ENCODE measurements at places on chromosomes 5 and 9.
A peak's percentile ranks its signal among the peaks of the same experiment; 100 is the strongest.

DNA sequence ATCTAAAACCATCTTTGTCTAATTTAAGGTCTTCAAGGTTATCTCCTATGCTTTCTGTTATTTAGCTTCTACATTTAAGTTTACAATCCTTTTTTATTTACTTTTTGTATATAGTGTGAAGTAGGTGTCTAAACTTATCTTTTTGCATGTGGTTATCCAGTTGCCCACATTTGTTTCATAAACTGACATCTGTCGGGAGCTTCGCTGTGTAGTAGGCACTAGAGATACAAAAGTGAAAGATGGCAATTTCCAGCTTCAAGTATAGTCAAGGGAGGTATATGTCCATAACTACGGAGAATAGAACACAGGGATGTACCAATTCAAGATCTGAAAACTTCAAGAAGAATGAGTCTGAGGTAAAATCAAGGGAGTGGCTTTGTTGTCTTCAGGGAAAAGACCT is 38.7 kb upstream of the ELL2 start:
- DNase-seq, result no peak

GRCh38 chr5:31598640-31599611 is 40.0 kb upstream of the PDZD2 start:
- no peak for DNase-seq

- peak; percentile 52 for DNase-seq
Measured at GRCh38 chr5:129460936-129461710, 1.0 kb downstream of the ADAMTS19 start.

DNA sequence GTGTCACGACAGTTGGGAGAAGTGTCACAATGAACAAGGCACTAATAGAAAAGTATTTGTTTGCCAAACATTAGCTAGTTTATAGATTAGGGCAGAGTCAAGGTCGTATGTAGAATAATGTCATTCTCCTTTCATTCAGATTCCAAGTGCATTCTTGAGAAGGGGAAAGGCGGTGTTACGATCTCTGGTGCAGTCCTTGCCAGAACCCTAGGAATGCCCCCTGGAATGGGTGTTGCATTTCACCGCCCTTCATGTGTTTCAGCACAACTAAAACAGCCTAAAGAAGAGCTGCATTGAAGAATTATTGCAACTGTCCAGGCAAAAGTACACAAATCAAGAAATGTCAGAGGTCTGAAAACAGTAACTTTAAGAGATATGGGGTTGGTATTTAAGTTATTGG is 721.0 kb upstream of the WWC1 start:
- DNase-seq, result no peak

DNA sequence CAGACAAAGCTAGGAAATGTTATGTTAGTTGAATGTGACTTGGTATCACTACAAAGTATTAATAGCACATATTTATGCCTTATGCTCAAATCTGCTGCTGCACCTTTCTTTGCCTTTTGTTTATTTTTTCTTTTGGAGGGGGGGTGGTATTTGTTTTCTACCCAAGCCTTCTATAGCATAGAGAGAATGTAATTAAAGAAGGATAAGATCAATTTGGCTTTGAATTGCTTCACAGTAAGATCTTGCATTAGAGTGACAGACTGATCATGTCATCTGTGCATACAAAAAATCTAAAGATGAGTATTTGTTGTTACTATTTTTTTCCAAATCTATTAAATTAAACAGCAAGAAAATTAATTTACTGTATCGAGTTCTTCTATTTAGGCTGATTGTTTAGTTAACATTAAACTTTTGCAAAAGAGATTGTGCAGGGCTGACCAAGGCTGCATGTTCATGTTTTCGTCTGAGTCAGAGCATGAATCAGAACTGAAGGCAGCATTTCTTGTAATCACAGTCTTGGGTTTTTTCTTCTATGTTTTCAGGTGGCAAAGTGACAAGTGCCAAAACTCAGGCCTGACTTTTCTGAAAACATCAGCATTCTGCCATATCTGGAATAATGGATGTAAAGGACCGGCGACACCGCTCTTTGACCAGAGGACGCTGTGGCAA is 1007.1 kb upstream of the WWC1 start:
- DNase-seq, result no peak

- DNase-seq, result peak; percentile 49
Measured at GRCh38 chr9:136847826-136848392, 1.3 kb upstream of the PHPT1 start.

DNA sequence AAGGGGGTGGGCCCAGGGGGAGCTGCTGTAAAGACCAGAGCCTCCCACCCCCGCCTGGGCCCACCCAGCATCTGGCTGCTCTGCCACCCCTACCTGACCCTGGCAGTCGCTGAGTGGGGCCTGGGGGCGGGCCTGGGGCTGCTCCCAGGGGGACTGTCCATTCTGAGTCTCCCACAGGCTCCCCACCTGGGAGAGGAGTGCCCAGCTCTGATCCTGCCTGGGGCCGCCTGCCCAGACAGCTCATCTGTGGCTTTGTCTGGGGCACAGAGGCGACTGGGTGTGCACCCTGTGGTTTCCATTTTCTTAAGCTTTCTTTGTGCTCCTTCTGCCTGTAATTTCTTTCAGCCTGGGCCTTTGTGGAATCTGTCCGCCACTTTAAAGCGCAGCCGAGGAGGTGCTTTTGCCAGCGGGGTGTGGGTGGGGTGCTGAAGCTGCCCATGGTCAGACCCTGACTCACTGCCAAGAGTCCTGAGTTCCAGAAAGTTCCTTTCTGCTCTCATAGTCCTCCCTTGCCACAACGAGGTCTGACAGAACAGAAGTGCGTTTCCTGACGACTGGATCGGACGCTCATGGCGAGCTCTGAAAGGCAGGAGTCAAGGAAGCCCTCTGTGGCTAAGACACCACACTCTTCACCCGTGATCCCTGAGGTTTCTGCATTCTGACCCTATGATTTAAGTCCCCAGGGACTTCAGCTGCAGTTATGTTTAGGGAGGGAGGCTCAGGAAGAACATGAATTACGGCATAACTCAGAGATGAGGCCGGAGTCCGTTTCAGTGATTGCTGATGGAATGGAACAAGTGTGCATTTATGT is 225.0 kb downstream of the FANCC start:
- no peak for DNase-seq

- no peak for DNase-seq
Measured at GRCh38 chr9:93590609-93591234, 14.3 kb downstream of the PHF2 start.

DNA sequence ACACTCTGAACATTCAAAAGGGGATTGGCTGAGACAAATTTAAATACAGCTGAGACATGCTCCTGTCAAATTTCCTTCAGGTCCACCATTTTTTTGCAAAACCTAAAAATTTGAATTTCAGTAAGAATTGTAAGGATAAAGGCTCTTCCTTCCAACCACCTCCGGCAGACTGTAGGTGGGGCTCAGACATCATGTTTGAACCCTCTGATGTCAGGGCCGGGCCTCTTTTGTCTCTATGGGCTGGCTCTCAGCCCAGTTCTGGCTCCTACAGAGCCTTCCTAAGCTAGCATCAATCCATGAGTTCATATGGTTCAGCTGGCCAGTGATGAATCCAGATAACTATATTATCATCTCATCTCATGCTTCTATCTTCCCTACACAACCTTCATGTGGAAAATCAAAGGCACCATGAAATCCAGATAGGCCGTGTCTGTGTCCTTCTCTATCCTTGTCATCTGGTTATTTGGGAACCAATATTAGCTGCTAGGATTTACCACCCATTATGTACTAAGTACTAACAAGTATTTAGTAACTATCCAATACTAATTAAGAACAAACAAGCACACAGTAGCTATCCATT is 44.2 kb downstream of the NIPSNAP3B start:
- DNase-seq, result peak; percentile 62

GRCh38 chr9:108569624-108570023 is 286.2 kb downstream of the ACTL7B start:
- DNase-seq, result no peak

- DNase-seq, result no peak
Measured at GRCh38 chr9:125649826-125650225, 57.2 kb downstream of the MAPKAP1 start.

GRCh38 chr9:69936427-69936826 is 107.2 kb upstream of the MAMDC2 start:
- no peak for DNase-seq

DNA sequence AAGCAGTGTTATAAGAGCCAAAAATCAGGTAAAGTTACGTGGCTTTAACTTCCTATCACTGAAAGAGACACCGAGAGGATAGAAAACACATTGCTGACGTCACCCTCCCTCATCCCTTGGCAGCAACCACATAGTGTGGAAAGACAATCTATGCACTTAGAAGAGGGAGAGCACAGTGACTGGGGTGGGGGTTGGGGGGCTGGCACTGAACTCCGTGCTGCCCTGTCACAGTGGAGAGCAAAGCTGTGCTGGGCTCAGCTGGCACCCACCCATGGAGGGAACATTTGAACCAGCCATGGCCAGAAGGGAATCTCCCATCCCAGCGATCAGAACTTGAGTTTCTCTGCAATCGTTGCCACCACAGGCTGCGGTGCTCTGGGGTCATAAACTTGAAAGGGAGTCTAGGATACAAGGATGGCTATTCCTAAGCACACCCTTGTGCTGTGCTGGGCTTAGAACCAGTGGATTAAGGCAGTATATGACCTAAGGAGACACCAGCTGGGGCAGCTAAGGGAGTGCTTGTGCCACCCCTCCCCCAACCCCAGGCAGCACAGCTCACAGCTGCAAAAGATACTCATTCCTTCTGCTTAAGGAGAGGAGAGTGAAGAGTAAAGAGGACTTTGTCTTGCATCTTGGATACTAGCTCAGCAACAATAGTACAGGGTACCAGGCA is 73.4 kb downstream of the KIAA0825 start:
- no peak for DNase-seq

- DNase-seq, result no peak
Measured at GRCh38 chr9:116432051-116432450, 255.1 kb upstream of the TRIM32 start.

- DNase-seq, result no peak
Measured at GRCh38 chr5:80725446-80725845, 70.7 kb upstream of the DHFR start.

All from head of caudate nucleus (tissue), 42 donors.